ENCODE measurements at places on chromosomes 11 and 22.

DNA sequence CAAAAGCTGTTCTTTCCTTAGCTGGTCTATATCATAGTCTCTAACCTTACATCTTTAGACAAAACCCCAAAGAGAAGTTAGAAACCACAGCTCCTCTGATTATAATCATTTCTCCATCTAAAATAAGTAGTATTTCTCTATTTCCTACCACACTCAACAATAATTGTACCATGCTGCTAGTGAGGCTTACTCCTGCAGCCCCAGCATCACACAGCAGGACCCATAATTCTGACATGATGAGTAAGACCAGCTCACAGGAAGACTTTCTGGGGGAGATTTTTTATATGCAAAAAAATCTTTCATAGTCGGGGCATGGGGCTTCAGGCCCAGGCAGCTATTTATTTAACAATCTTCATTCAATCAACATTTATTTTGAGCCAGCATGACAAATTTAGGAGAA is 441.6 kb downstream of the DYNC2H1 start:
- DNase-seq = no peak

- DNase-seq = no peak
Measured at GRCh38 chr11:134049303-134049702, 19.6 kb upstream of the JAM3 start.

GRCh38 chr11:111974446-111974845 is 37.3 kb downstream of the DIXDC1 start:
- DNase-seq = no peak

- no peak for DNase-seq
Measured at GRCh38 chr22:41078931-41079330, 13.5 kb upstream of the EP300 start.

GRCh38 chr22:30305519-30305905 is 16.2 kb upstream of the CASTOR1 start:
- DNase-seq = no peak

- no peak for DNase-seq
Measured at GRCh38 chr11:103354656-103355055, 245.4 kb downstream of the DYNC2H1 start.

DNA sequence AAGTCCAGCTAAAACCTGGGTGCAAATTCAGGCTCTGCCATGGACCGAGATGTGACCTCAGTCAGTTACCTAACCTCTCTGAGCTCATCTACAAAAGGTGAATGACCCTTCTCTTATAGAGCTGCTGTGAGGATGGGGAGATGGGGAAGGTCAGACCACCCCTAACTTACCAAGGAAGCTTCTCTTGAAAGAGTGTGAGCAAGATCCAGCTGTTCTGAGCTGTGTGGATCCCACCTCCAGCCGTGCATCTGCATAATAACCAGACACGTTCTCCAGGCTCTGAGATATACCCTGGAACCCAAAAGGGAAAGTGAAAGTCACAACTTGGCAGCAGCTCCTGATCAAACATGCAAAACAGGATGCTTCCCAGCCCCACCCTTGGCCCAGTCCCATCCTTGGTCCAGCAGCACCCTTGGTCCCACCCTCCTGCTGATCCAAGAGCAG is at the start of gene APOL3:
TSS of gene APOL3 (minus strand) at position 257 of the 444 bp plus-strand sequence. CDS start 11,700 bp downstream, outside the sequence.
- no peak for DNase-seq

GRCh38 chr11:2666828-2667570 is 32.8 kb downstream of the KCNQ1OT1 start:
- no peak for DNase-seq

- DNase-seq = no peak
Measured at GRCh38 chr11:61701242-61701886, 21.2 kb downstream of the DAGLA start.

Data from activated CD8-positive, alpha-beta memory T cell treated with anti-CD3 and anti-CD28 coated beads for 48 hours (primary cell).